ENCODE measurements at places on chromosomes 6 and 20.

GRCh38 chr20:57108218-57108617, 158.2 kb downstream of the BMP7 start:
- DNase-seq = no peak

- DNase-seq = peak; percentile 63
Observed at GRCh38 chr6:31769684-31770371, 7.3 kb downstream of the VWA7 start.

DNA sequence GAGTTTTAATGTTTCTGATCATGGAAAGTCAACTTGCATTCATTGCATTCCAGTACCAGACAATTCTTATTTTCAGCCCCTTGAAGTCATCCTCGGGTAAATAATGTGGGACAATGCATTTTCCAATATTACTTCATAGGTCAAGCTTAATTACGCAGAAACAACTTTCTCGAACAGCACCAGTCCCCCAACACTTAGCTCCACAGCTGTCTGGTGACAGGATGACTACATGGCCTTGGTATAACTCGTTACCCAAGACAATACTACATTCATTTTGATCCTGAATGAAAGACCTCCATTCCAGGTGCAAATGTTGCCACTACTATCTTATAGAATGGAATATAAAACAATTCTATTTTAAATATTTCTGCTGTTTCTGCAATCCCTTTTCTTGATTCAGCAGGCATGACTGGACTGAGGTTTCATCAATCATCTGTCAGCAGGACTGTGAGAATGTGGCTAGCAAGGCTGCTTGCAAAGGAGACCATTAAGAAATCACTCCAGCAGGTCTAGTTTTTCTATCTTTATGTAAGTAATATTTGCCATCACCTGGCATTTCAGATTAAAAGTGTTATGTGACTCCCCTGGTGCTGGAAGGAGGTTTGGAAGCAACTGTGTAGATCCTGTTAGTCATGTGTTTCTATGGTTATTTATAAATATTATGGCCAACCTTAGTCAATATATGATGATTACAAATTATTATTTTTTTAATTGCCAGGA, 147.9 kb downstream of the HAO1 start:
- DNase-seq = no peak

GRCh38 chr20:10228330-10228729, 9.7 kb downstream of the SNAP25 start:
- no peak for DNase-seq

GRCh38 chr20:32664678-32665159, 9.0 kb downstream of the C20orf203 start:
- DNase-seq = no peak

All from activated CD8-positive, alpha-beta memory T cell treated with anti-CD3 and anti-CD28 coated beads for 1 hour (primary cell).